ENCODE measurements at places on chromosomes 4 and X.

GRCh38 chr4:6965329-6965728, 55.7 kb downstream of the TBC1D14 start:
- DNase-seq = no peak

- no peak for DNase-seq
Observed at GRCh38 chr4:57159866-57160265, 49.7 kb upstream of the IGFBP7 start.

GRCh38 chr4:176432811-176433540, 113.2 kb downstream of the SPCS3 start:
- DNase-seq = no peak

GRCh38 chr4:123236606-123237005, 160.0 kb upstream of the SPRY1 start:
- DNase-seq = no peak

GRCh38 chr4:100189820-100190642, at the start of gene DDIT4L:
DDIT4L (minus strand) TSS chr4:100190468; CDS start chr4:100189983, 485 bp downstream.
- peak; percentile 74 for DNase-seq

DNA sequence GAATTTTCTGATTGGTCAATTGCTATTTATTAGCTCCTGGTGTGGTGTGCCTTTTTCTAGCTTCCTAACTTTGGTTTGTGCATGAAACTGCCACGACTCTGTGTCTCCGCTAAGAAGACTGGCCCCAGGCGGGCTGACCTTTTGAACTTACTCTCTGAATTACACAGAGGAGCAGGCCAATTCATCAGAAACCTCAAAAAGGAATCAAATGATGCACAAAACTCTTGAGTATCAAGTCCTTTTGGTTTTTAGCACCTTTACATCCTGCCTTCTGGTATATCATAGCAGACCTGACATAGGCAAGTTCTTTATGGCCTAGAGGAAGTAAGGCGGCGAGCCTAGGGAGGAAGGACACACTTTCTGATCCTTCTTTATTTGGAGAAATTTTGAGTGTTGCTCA, 17.6 kb downstream of the TKTL1 start:
- DNase-seq = no peak

GRCh38 chrX:13008189-13008533, 33.3 kb downstream of the TMSB4X start:
- no peak for DNase-seq

GRCh38 chr4:74531963-74532794, 87.2 kb downstream of the AREG start:
- DNase-seq = no peak

GRCh38 chr4:185467101-185467500, 4.4 kb downstream of the CCDC110 start:
- no peak for DNase-seq

- no peak for DNase-seq
Observed at GRCh38 chr4:163810755-163811154, 316.3 kb downstream of the TMA16 start.

GRCh38 chr4:46818604-46819003, 90.4 kb downstream of the COX7B2 start:
- no peak for DNase-seq

DNA sequence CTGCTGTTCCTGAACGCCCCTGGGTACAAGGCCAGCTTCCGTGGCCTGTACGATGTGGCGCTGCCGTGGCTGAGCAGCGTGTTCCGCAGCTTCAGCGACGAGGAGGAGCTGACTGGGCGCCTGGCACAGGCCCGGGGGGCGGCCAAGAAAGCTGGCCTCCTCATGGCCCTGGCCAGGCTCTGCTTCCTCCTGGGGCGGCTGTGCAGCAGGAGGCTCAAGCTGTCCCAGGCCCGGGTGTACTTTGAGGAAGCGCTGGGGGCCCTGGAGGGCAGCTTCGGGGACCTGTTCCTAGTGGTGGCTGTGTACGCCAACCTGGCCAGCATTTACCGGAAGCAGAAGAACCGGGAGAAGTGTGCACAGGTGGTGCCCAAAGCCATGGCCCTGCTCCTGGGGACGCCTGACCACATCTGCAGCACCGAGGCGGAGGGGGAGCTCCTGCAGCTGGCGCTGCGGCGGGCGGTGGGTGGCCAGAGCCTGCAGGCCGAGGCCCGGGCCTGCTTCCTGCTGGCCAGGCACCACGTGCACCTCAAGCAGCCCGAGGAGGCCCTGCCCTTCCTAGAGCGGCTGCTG, 28.2 kb downstream of the SH3TC1 start:
- DNase-seq = no peak
